Uterine smooth muscle cell (primary cell): ENCODE measurements at places on chromosomes 13 and 19. TPM values are rescaled to one million over a fixed set of nuclear protein-coding genes. Genes with fewer than 3 reads are reported as not detected.

Gene WASF3
- total RNA-seq = 7.6 and 10.2 TPM in 2 replicates

Gene PLIN5
- total RNA-seq = not detected in 2 replicates

Gene GPR18
- not detected in 2 replicates for total RNA-seq

Gene ERVV-1
- total RNA-seq = not detected in 2 replicates

Gene PGLYRP1
- not detected in 2 replicates for total RNA-seq

Gene KCTD4
- not detected in 2 replicates for total RNA-seq

Gene CGB8
- total RNA-seq = not detected in 2 replicates

Gene VN1R2
- not detected in 2 replicates for total RNA-seq

Gene CLEC17A
- 0.12 TPM in 1 of 2 replicates, not detected in the other for total RNA-seq

Gene KLK13
- total RNA-seq = not detected in 2 replicates

Gene SELENOV
- not detected in 2 replicates for total RNA-seq

Gene GNA15
- total RNA-seq = 0.11 and 0.50 TPM in 2 replicates

Gene RNF225
- 0.37 TPM in 1 of 2 replicates, not detected in the other for total RNA-seq

Gene KCNC3
- not detected in 2 replicates for total RNA-seq

Gene ZNF726
- total RNA-seq = 2.9 and 5.5 TPM in 2 replicates
